ENCODE measurements at places on chromosomes 7 and 10. TPM values are rescaled to one million over a fixed set of nuclear protein-coding genes. Genes with fewer than 3 reads are reported as not detected.

Gene ZPBP
- total RNA-seq = not detected

- no peak for DNase-seq
Observed at GRCh38 chr10:119049361-119049760, 19.8 kb downstream of the NANOS1 start.

GRCh38 chr7:116906391-116906790 lies 44.0 kb downstream of the CAPZA2 start:
- DNase-seq = no peak

GRCh38 chr10:103850572-103850895 lies 4.8 kb downstream of the SH3PXD2A start:
- no peak for DNase-seq

- DNase-seq = peak; percentile 92
Observed at GRCh38 chr10:35218339-35218955, 91.8 kb downstream of the CREM start.

Measured in right atrium auricular region (tissue), 2 donors.